Motor neuron (in vitro differentiated cells): ENCODE measurements at places on chromosomes 12 and 14. TPM values are rescaled to one million over a fixed set of nuclear protein-coding genes. Genes with fewer than 3 reads are reported as not detected.

GRCh38 chr12:13536219-13536910, 339.8 kb downstream of the EMP1 start:
- ATAC-seq: no peak

GRCh38 chr12:82527165-82527780, 159.4 kb upstream of the TMTC2 start:
- ATAC-seq: peak; percentile 37

GRCh38 chr12:98903875-98904274, 258.8 kb downstream of the APAF1 start:
- ATAC-seq: no peak

- no peak for ATAC-seq
Measured at GRCh38 chr12:114903083-114903691, 219.2 kb upstream of the TBX3 start.

GRCh38 chr14:99181804-99182520, 90.0 kb downstream of the BCL11B start:
- ATAC-seq: no peak

DNA sequence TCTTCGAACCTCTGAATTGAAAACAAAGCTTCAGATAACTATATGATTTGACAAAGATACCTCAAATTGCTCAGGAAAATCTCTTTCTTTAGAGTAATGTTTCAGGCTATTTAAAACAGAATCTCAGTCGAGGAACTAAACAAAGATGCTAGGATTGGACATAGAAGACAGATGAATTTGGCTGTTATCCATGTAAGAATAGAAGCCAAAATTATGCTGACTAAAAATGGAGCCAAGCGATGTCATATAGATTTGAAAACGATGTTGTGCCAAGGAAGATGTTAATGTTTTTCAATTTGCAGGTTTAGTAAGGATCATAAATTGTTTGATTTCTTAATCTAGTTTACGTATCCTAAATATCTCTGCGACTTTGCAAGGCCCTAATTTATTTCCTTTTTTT, 295.9 kb downstream of the FOXG1 start:
- ATAC-seq: no peak

GRCh38 chr14:72311516-72311915, 379.3 kb downstream of the RGS6 start:
- ATAC-seq: no peak

GRCh38 chr14:76976240-76977005, 52.1 kb downstream of the IRF2BPL start:
- ATAC-seq: no peak

DNA sequence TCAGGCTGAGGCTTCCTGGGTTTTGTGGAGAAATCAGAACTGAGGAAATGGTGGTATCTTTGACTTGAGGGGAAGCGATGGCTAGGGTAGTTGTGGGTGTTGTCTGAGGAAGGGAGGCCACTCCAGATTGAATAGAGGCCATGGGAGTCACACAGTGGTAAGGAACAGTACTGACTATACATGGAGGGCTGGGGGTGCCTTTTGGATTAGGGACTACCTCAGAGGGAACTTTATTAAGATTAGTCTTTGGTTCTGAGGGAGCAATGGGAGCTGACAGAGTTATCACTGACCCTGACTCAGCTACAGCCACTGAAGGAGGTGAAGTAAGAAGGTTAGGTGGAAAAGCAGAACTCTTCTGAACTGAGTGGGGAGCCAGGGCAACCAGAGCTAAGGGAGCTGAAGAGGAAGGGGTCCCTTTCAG, 4.4 kb downstream of the NACA start:
- no peak for ATAC-seq

GRCh38 chr12:107864235-107864634, 89.7 kb downstream of the ASCL4 start:
- ATAC-seq: no peak

DNA sequence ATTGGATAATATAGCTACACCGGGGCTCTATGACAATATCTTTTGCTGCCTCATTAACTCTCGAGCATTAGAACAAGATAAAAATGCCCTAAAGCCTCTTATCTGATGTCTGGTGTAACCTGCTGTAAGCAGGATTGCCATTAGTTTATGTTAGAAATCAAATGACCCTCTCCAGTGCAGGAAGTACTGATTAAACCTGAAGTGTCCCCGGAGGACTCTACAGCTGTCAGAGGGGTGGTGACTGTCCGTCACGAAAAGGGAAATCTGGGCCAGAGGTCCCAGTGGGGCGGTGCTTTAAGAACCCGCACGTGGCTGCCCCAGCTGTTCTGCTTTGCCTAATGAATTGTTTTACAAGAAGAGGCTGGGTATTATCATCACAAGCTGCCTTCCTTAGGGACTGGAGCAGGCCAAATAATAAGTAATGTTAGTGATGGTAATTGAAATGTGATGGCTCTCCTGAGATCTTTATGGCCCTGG, 55.7 kb downstream of the LIN52 start:
- peak; percentile 98 for ATAC-seq

DNA sequence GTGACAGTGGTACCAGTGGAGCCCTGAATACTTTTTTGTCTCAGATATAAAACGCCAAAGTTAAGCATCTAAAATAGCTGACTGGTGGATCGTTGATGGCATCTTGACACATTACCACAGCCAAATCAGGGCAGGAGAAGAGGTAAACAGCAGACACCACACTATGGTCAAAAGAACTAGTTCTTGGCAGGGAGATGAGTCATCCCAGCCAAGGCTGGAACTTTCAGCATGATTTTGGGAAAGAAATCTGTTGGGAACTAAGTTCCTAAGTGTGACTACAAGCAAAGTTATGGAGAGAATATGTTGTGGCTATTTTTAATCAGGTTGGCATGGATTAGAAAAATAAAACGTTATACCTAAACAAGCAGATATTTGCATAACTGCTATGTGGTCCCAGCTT, 36.9 kb downstream of the LGR5 start:
- ATAC-seq: no peak

GRCh38 chr14:49033131-49033530, 553.0 kb downstream of the RPS29 start:
- ATAC-seq: no peak

DNA sequence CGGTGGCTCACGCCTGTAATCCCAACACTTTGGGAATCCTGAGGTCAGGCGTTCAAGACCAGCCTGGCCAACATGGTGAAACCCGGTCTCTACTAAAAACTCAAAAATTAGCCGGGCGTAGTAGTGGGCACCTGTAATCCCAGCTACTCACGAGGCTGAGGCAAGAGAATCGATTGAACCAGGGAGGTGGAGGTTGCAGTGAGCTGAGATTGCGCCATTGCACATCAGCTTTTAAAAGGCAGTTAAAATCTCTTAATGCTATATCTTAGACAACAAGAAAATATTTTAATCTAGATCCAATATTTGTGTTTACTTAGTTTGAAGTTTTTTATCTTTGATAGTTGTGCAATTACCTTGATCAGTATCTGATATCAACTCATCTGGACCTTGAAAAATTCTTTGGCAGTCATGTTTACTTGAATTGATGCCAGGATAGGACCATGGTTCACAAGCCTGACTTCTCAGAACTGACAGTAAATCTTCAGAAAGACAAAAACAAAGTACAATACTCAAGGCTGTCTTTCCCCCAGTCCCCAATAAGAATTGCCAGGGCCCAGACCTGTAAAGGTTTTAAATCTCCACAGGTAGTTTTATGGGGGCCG, 135.0 kb upstream of the AEBP2 start:
- ATAC-seq: no peak

DNA sequence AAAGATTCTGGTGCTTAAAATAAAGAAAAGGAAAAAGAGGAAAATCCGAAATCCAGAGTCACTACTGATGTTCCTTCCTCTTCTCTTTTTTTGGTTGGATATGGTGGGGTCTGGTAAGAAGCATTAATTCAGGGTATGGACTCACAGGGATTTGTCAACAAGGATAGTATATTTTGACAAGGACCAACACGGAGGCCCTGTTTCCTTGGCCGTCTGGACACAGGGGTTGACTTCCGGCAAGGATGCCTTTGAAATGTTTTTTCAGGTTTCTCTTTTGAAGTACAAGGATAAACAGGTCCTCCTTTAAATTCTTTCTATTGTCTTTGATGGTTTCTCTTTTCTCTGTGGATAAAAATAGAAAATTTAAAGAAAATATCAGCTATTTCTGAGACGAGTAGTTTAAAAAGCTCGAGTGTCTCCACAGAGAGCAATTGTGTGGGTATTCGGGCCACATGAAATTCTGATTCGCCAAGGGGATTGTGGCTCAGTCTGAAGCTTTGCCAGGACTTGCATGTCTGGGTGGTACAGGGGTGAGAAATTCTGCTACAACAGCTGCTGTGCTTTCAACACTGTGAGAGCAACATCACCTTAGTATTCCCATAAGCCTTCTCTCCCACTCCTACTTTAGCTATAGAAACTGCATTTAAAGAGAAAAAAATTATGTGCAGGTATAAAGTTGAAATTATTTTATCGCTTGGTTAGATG, 88.5 kb upstream of the CSRP2 start:
- no peak for ATAC-seq

- no peak for ATAC-seq
Measured at GRCh38 chr12:101870925-101871324, 6.5 kb upstream of the DRAM1 start.

GRCh38 chr14:100560471-100560870, 26.7 kb downstream of the BEGAIN start:
- no peak for ATAC-seq

DNA sequence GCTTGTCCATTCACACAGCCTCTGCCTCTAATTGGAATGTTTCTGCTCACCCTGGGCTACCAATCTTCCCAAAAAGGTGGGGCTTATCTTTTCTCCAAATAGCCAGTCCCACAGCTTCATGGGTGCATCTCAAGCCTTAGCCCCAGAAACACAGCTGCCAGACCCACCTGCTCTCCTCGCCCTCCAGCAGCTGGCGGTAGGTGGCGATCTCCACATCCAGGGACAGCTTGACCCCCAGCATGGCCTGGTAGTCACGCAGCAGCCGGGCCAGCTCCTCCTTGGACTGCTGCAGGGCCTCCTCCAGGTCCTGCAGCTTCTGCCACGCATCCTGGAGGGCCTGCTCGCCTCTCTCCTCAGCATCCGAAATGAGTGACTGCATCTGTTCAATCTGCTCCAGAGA, 11.1 kb downstream of the KRT77 start:
- ATAC-seq: no peak

- no peak for ATAC-seq
Measured at GRCh38 chr14:52091928-52092327, 23.1 kb upstream of the NID2 start.

GRCh38 chr14:59782760-59783159, 87.8 kb downstream of the RTN1 start:
- no peak for ATAC-seq

Gene GPR132
- 0.31 TPM in 1 of 2 replicates, not detected in the other for total RNA-seq

Gene LRTM2
- total RNA-seq: 0.07 and 0.15 TPM in 2 replicates

Gene KSR2
- 0.21 and 0.23 TPM in 2 replicates for total RNA-seq

Gene PZP
- total RNA-seq: 0.92 and 1.6 TPM in 2 replicates

Gene PIK3C2G
- not detected in 2 replicates for total RNA-seq

Gene PMCH
- not detected in 2 replicates for total RNA-seq

Gene G2E3
- total RNA-seq: 21.3 and 23.2 TPM in 2 replicates

Gene PLCZ1
- not detected in 2 replicates for total RNA-seq

Gene CATSPERB
- not detected in 2 replicates for total RNA-seq

Gene RDH16
- 1.2 and 1.4 TPM in 2 replicates for total RNA-seq

Gene HOXC12
- total RNA-seq: 0.18 and 0.21 TPM in 2 replicates
